ENCODE measurements at places on chromosomes 1 and 21. TPM values are rescaled to one million over a fixed set of nuclear protein-coding genes. Genes with fewer than 3 reads are reported as not detected.

DNA sequence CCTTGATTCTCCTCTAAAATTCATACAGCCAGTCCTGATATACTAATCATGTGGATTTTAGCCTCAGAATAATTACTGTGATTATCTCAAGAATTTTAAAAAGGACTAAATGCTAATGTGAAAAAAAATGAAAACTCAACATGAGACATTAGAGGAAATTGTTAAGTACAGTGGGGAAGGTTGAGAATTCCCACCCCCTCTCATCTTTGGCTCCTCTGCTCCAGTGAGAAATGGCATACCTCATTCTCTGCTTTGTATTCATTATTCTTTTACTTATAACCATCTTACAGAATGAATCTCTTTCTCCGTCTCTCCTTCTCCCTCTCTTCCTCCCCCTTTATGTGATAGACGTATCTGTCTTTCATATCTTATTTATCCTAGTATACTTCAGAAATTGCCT, 70.9 kb downstream of the DIRAS3 start:
- no peak for DNase-seq

- DNase-seq, result no peak
Measured at GRCh38 chr1:63320022-63320721, 2.2 kb upstream of the FOXD3 start.

DNA sequence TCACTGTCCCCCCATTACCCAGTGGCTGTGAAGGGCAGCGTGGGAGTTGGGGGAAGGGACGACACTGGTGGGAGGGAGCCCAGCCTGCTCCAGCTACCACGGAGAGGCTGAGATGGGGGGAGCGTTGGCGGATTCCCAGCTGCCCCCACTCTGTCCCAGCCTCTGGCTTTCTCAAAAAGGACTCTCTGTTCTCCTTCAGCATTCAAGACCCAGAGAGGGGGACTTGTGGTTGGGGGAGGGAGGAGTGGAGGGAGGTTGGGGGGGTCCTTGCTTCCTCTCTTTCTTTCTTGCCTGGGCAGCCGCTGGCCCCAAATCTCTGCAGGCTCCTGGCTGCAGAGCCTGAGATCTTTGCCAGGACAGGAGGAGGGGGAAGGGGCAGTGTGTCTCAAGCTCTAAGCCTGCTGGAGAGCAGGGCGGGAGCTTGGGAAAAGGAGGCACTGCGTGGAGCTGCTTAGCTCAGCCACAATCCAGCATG, 2.2 kb downstream of the ATP1A2 start:
- no peak for DNase-seq

The PHTF1 gene
- total RNA-seq, result 6.3 TPM

- DNase-seq, result no peak
Measured at GRCh38 chr1:212987702-212988322, 27.9 kb downstream of the ANGEL2 start.

All from activated naive CD4-positive, alpha-beta T cell treated with anti-CD3 and anti-CD28 coated beads for 36 hours (primary cell).